Stimulated activated CD8-positive, alpha-beta memory T cell treated with anti-CD3 and anti-CD28 coated beads, Interleukin-2, amount 100 ng/mL, for 1 hour (primary cell): ENCODE measurements at places on chromosomes 1 and 21.

DNA sequence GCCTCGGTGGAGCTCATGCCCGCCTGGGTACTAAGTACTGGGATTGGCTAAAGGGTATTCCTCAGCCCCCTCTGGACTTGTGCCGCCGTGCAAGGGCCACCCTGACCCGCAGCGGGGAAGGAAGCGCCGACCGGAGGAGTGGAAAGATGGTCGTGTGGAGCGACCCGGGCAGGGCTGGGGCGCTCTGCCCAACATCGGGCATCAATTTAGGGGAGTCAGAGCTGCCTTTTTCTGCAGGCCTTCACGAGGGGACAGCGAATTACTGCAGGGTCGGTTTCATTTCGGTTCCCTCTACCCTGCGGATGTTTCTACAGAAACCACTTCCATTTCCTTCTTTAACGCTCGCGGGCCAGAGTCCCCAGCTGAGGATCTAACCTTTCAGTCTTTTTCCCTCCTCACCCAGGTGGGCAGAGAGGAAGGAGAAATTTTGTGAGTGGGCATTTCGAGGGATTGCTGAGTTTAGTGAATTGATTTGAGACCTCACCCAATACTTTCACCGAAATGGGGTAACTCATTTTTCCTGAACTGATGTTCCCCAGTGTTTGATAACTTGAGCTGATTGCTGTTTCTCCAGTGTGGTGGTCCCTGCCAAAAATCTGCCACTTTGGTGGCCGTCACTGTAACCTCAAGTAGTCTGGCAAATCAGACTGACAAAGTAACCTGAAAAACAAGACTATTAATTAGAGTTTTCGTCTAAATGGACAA is 1.1 kb downstream of the TOR1AIP1 start:
- no peak for DNase-seq

DNA sequence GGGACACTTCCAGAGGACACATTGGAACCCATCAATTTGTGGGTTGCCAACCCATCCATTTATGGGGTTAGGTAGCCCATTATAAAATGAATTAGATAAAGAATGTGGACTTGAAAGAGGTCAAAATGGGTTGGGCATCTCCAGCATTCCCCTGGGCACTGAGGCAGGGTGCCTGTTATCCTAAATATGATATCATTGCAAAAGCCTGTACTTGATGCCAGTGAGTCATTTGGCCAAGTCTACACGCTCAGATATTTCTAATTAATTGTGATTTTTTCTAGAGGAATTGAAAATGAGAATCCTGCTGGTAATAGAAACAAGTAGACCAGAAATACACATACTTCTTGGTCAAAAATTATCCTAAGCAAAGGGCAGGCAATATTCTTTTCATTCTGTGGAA is 21.9 kb upstream of the NBL1 start:
- no peak for DNase-seq

DNA sequence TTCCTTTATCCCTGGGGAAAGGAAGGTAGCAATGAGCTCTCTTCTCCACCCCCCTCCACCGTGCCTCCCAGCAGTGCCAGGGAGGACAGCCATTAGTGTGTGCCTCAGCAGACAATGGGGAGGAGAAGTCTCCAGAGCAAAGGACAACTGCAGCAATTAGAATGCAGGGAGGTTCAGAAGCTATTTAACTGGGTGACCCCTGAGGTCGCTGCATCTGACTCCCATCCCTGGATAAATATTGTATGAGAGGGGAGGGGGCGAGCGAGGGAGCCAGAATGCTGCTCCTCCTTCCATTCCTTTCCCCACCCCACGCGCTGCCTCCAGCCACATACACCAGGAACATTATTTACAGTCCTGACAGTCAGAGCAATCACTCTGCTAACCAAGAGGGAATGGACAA is 59.0 kb downstream of the ERI3 start:
- no peak for DNase-seq

- no peak for DNase-seq
Observed at GRCh38 chr1:12229386-12229834, 420 bp upstream of the VPS13D start.

- no peak for DNase-seq
Observed at GRCh38 chr1:48645883-48646282, 130.8 kb downstream of the BEND5 start.

GRCh38 chr1:185281245-185281644 is 35.8 kb downstream of the IVNS1ABP start:
- no peak for DNase-seq

GRCh38 chr1:30783256-30783915 is 25.8 kb upstream of the LAPTM5 start:
- no peak for DNase-seq

GRCh38 chr1:156076609-156077429 is 5.4 kb downstream of the MEX3A start:
- DNase-seq = no peak

- no peak for DNase-seq
Observed at GRCh38 chr1:244431166-244431565, 20.5 kb downstream of the ADSS2 start.

GRCh38 chr21:45276596-45276995 is 11.1 kb downstream of the POFUT2 start:
- no peak for DNase-seq

DNA sequence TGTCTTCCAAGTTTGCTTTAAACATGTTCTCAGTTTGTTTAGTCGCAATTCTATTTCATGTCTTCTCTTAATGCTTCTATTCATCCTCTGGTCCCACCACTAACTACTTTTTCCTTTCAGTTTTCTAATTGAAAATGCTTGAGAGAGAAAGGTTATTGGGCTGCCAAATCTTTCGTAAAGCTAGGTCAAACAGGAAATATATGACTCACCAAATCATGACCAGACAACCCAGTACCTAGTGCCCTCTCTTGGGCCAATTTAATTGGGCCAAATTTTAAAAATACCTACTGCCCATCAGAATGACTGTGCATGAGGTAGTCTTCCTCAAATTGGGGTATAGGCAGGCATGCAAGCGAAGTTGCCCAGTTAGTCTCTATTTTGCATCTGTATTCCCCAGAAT is 295.4 kb upstream of the PBX1 start:
- DNase-seq = no peak

GRCh38 chr1:22562584-22563583 is at the start of gene EPHA8:
TSS of gene EPHA8 (plus strand) at chr1:22563489. CDS start at chr1:22563636, 147 bp downstream.
- no peak for DNase-seq

GRCh38 chr1:97270508-97271307 is 549.1 kb downstream of the PTBP2 start:
- DNase-seq = no peak

GRCh38 chr1:155125511-155125945 is 2.1 kb upstream of the EFNA1 start:
- DNase-seq = no peak

DNA sequence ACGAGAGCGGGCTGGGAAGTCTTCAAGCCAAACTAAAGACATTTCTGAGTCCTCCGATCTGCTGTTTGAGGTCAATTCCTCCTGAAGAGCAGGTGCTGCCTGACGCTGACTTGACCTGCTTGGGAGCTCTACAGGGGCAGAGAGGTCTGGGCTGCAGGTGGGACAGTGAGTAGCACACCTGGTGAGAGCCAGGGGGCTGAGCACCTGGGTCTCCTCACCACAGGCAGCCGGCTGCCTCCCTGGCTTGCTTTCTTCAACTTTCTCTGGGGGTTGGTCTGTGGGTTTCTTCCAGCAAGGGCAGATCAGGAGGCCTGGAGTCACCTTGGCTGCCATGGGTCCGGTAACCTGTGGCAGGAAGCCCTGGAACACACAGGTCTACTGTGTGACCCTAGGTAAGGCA is 107.4 kb upstream of the EDN2 start:
- no peak for DNase-seq

GRCh38 chr1:234598974-234599616 is 10.9 kb downstream of the IRF2BP2 start:
- DNase-seq = no peak

DNA sequence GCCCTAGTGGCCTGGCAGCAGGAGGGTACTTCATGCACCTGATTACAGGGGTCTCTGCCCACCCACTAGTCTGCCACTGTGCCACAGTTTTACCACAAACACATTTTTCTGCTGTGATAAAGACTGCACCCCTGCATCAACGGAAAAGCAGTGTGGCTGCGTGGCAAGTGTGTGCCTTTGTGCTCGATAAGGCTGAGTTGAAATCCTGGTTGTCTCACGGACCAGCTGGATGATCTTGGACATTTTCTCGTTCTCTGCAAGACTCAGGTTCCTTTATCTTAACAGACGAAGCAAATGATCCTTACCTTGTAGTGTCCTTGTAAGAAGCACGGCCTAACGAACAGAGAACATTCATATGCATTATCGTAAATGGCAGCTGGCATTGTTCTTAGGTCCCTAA is 10.2 kb downstream of the GRHL3 start:
- DNase-seq = no peak

- no peak for DNase-seq
Observed at GRCh38 chr21:46363698-46364097, 39.7 kb downstream of the PCNT start.

- DNase-seq = no peak
Observed at GRCh38 chr1:19534281-19534680, 48.9 kb upstream of the CAPZB start.

GRCh38 chr1:107954126-107954525 is 10.9 kb downstream of the VAV3 start:
- DNase-seq = no peak

DNA sequence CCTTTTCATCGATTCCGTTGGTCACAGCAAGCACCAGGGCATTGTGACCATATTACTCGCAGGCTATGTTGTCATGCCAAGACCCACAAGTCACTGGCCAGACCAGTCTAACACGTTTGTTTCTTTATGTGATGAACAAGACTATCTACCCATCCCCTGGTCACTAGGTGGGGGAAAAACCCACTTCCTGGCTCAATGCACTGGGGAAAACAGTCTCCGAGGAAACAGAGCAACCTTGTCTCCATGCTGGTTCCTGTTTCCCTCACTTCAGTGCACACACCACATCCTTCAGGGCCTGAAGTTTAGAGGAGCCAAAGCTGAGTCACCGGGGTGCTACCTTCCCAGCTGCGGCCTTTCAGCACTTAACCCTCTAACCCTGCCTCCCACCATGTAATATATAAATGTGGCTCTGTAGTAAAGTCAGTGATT is 20.9 kb downstream of the ERICH3 start:
- DNase-seq = no peak

DNA sequence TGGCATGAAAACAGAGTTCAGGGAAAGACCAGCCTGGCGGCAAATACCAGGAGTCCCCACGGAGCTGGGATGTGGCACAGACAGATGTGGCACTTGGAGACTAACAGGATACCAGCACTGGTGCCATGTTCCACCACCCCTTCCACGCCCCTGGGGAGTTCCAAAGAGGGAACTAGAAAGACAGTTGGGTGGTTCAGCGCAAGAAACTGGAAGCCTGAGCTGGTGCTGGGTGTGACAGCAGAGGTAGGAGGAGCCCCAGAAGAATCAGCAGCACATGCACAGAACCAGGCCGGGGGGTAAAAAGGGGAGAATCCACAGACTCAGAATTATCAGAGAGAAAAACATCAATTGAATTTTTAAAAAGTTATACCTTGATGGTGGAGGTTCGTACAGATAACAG is 22.4 kb downstream of the DDX20 start:
- no peak for DNase-seq

DNA sequence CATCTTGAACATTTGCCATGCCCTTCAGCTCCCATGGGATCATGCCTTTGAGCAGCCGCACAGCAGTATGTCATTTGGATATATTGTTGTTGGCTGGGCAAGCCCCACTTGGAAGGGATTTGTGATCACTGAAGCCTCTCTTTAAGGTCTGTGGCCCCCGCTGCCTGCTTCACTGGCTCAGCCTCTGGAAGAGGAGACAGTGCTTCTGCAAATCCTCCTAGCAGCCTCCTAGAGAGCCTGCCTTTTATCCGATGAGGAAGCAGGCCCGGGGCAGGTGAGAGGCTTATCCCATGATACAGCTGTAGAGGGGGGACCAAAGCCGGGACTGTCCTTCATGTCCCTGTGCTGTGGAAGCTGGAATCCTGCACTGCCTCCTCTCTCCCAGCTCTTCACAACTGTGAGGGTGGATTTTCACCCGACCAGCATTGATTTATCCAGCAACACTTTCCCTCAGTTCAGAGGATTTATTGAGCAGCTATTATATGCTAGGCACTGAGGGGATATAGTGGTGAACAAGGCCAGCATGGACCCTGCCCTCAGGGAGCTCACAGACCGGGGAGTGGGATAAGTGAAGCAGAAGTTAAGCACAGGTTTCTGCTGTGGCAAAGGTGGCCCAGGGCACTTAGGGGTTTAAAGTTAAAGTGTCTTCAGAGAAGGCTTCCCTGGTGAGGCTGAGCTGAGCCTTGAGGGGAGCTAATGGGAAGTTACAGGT is 3.9 kb downstream of the TMEM61 start:
- no peak for DNase-seq

- DNase-seq = no peak
Observed at GRCh38 chr21:41664881-41665765, 101.7 kb downstream of the RIPK4 start.

- no peak for DNase-seq
Observed at GRCh38 chr1:111274653-111275052, 16.0 kb upstream of the CHIA start.

DNA sequence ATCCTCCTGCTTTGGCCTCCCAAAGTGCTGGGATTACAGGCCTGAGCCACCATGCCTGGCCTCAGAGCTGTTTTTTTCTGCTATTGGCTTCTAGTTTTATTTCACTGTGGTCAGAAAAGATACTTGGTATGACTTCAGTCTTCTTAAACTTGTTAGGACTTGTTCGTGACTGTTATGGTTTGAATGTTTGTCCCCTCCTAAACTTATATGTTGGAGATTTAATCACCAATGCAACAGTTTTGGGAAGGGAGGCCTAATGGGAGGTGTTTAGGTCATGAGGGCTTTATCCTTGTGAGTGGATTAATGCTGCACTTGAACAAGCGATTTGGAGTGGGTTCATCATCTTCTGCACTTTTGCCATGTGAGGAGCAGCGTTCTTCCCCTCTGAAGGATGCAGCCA is 24.5 kb upstream of the SOD1 start:
- DNase-seq = no peak

DNA sequence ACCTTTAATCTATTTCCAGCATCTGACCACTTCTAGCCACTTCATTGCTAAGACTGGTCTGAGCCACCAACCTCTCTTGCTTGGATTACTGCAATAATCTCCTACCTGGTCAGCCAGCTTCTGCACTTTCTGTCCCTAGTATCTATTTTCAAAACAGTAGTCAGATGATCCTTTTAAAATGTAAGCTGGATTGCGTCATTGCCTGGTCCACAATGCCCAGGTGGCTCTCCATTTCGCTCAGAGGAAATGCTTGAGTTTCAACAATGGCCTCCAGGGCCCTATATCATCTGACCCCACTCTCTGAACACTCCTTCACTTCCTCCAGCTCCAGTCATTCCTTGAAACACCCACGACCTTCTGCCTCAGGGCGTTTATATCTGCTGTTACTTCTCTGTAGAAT is 2.3 kb downstream of the FYB2 start:
- DNase-seq = no peak

GRCh38 chr1:204382714-204383083 is 23.0 kb upstream of the PLEKHA6 start:
- no peak for DNase-seq

- no peak for DNase-seq
Observed at GRCh38 chr1:167502192-167502551, 16.2 kb downstream of the CD247 start.

DNA sequence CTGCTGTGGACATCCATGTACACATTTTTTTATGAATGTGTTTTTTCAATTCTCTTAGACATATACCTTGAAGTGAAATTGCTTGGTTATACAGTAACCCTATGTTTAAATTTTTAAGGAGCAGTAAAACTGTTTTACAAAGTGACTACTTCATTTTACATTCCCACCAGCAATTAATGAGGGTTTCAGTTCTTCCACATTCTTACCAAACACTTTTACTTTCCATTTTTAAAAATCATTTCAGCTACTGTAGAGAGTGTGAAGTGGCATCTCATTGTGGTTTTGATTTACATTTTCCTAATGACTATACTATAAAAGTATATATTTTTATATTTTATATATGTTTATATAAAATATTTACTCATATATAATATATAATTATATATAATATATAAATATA is 1221.5 kb downstream of the PLA2G4A start:
- DNase-seq = no peak
